ENCODE measurements at places on chromosomes 13 and 19.
A peak's percentile ranks its signal among the peaks of the same experiment; 100 is the strongest.

GRCh38 chr13:99559560-99559959 lies 58.3 kb downstream of the TM9SF2 start:
- DNase-seq: no peak

DNA sequence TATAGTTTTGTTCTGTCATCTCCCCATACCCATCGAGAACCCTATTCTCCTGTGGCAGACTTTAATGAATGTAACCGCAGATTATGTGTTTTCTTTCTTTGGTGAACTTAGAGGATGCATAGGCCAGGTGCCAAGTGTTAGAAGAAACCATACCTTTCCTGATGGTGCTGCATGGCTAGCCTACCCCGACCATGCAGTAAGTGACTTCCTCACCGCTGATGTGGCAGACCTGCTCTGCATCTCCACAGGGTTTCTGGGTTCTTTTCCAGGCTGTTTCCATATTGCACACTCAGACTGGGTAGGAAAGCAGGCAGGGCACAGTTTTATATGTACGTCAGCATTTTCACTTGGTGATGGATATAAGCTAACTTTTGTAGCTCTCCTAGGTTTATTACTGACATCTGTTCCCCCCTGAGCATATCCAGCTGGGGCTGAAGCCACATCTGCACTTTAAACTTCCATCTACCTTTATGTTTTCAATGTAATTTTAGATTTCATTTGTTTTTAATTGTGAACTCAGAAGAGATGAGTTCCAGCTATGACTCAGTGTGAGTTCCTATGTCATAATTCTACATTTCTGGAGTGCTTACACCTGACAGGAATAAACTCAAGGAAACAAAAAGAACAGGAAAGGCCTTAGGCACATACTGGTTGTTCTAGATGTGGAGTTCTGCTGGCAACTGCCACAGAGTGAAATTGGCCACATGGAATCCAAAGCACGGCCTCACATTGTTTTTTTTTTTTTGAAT lies 42.3 kb downstream of the LRCH1 start:
- no peak for DNase-seq

- no peak for DNase-seq
Observed at GRCh38 chr19:49912965-49913685, 15.9 kb upstream of the ATF5 start.

DNA sequence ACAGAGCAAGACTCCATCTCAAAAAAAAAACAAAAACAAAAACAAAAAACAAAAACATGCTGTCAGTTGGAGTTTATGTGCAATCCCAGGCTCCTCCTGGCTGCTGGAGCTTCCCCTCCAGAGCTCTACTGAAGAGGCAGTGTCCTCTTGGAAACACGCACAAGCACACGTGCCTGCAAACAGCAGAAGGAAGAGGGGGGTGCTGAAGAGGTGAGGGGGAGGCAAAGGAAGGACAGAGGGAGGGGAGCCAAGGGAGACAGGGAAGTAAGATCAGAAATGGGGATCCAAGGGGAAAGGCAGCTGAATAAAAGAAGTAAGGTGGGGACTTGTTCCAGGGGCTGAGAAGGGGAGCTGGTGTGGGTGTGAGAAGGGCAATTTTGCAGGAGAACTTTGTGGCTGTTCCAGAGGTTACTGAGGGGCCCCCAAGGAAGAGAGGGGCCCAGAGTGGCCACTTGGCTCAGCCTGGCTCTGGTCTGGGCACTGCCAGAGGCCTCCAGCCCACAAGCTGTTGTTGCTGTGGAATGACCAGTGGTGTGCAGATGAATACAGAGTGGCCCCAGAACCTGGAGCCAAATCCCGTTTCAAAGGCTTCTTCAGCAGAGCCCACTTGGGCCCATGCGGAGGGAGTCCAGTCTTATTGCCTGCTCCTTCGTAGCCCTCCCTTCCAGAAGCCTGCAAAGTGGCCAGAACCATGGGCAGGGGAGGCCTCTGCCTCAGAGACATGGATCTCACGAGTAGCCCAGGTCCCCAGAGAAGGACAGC lies 34.4 kb downstream of the LYL1 start:
- DNase-seq: no peak

DNA sequence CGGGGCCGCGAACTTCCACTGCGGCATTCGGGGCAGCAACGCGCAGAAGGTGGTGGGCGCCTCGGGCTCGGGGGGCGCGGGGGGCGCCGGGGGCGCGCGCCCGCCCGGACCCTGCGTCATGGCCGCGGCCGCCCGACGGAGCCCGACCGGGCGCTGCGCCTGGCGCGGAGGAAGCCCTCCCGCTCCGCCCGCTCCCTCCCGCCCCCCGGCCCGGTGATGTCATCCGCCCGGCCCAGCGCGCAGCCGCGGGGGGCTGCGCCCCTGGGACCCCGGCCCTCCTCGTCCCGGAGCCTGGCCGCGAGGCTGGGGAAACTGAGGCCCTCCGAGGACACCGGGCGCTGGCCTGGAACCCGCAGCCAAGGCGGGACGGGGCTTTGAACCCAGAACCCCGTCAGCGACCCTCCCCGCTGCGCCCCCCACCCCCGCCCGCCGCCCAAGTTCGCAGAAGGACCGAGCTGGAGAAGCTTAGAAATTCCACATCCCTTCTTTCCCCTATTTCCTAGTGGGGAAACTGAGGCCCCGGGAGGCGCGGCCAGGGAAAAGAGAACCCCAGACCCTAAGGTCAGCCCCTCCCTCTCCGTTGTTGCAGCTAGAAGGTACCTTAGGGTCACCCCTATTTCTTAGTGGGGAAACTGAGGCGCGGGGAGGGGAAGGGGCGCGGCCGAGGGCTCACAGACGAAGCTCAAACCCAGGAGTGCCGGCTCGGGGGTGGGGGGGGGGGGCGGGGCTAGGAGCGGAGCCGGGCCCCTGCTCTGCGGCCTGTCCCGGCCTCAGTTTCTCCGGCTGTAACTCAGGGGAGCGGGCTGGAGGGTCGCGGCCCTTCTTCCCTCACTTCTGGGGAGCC lies at the start of gene SHC2:
Gene SHC2 (minus strand): TSS at position 157 of the 844 bp plus-strand sequence. CDS start 37 bp downstream, at position 120.
- DNase-seq: no peak

GRCh38 chr19:21022996-21023395 lies 2.5 kb downstream of the ZNF430 start:
- DNase-seq: peak; percentile 30

DNA sequence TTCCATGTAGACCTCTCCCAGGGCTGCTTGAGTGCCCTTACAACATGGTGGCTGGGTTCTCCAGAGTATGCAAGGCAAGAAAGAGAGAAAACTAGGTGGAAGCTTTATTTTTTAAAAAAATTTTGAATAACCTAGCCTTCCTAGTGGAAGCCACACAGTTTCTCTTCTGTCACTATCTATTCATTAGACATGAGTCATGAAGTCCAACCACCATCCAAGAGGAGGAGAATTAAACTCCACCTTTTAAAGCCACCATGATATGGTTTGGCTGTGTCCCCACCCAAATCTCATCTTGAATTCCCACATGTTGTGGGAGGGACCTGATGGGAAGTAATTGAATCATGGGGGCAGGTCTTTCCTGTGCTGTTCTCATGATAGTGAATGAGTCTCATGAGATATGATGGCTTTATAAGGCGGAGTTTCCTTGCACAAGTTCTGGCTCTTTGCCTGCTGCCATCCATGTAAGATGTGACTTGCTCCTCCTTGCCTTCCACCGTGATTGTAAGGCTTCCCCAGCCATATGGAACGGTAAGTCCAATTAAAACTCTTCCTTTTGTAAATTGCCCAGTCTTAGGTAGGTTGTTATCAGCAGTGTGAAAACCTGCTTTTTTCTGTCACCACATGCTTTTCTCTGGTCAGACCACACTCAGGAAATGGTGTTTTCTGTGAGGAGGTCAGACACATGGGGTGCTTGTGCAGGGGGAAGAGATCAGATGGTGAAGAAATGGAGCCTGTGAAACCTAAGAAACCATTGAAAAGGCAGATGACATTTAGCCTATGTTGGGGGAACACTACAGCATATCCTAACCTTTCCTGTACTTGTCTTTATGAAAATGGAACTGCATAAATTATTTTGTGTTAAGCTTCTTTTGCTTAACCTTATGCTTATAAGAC lies 57.7 kb downstream of the ANKRD10 start:
- DNase-seq: no peak

GRCh38 chr13:96728463-96728862 lies 265.8 kb downstream of the OXGR1 start:
- no peak for DNase-seq

- DNase-seq: no peak
Observed at GRCh38 chr13:64723724-64724123, 2506.4 kb downstream of the PCDH9 start.

- DNase-seq: no peak
Observed at GRCh38 chr19:4728871-4729270, 5.2 kb upstream of the DPP9 start.

- DNase-seq: no peak
Observed at GRCh38 chr13:73693215-73693614, 441.0 kb downstream of the KLF12 start.

DNA sequence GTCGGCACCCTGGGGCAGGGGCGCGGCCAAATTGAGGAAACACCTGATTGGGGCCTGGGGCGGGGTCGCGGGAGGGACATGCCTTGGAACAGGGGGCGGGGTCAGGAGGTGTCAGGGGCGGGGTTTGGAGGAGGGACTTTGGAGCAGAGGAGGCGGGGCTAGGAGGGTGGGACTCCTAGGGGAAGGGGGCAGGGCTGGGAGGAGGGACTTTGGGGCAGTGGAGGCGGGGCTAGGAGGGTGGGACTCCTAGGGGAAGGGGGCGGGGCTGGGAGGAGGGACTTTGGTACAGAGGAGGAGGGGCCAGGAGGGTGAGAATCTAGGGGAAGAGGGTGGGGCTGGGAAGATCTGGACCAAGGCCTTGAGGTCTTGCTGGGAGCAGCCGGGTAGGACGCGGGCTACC lies 21.9 kb downstream of the GRIN2D start:
- peak; percentile 56 for DNase-seq

DNA sequence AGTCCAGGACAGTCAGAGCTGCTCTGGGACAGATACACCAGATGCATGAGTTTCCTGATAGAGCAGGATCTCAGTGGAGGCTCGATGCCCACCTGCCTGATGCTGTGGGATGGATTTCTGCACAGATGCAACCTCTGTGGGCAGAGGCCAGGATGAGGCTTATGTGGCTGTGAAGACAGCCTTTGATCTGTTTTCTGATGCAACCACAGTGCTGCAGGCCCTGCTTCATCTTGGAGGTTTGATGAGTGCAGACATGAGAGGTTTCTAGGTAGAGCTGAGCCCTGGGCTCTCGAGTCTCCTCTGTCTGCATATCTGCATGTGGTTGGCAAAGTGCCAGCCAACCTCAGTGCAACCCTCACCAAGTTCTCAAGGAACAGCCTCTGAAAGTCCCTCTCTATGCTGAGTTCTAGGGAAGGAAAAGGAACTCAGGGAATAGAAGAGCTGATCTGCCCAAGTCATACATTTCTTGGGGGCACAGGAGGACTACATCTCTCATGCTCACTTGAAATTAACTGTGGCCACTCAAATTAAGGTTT lies 23.1 kb upstream of the TSHZ3 start:
- DNase-seq: no peak

DNA sequence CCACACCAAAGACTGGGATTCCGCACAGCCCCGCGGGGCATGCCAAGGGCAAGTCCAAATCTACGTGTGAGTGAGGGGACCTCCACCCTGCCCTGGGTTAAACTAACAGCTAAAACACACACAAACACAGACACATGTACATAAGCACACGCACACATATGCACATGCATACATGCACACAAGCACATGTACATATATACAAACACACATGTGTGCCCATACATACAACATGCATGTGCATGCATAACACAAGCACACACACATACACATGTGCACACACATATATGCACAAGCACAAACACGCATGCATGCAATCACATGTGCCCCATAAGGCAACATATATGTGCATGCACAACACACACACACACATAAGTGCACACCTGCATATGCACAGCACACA lies 136.7 kb downstream of the SOX1 start:
- no peak for DNase-seq

DNA sequence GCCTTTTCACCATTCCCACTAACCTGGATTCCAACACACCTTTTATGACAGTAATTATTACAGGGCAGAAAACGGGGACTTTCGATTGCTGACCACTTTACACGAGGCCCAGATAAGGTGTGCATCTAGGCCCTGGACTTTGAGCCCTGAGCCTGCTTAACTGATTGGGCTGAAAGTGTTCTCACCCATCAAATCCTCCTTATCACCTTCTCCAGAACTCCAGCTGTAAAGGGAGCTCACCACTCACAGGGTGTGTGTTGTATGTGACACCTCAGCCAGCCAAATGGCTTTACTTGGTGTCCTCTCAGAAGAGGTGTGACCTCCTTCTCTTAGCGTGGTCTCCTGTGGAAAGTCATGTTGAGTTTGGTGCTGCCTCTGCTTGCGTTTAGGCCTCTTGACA lies 36.5 kb downstream of the SIPA1L3 start:
- DNase-seq: no peak

DNA sequence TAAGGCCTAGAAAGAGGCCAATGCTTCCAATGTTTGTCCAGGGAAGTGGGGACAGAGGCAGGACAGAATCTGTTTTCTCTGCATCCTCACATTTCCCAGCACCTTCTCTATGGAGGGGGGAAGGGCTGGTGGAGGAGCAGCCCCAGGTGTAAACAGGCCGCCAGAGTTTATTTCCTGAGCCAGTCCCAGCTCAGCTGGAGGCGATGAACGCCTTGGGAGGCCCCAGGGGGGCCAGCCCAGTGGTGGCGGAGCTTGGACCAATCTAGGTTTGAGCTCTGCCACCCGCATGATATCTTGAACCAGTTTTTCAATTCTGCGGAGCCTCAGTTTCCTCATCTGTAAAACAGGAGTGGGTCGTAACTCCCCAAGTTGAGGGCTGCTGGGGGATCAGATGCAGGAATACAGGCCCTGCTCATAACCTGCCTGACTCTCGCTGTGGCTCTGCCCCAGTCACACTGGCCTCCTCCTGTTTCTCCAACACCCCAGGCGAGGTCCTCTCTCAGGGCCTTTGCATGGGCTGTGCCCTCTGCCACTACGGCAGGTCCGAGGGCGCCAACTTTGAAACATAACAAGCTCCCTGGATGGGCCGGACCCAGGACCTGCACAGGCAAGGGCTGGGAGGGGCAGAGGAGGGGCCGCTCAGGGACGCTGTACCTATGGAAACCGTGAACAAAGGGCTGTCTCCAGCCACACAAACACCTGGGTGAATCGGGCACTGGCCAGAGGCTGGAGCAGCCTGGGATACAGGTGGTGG lies 1.1 kb downstream of the TNFAIP8L1 start:
- DNase-seq: no peak
